ENCODE measurements at places on chromosomes 11 and 22.

DNA sequence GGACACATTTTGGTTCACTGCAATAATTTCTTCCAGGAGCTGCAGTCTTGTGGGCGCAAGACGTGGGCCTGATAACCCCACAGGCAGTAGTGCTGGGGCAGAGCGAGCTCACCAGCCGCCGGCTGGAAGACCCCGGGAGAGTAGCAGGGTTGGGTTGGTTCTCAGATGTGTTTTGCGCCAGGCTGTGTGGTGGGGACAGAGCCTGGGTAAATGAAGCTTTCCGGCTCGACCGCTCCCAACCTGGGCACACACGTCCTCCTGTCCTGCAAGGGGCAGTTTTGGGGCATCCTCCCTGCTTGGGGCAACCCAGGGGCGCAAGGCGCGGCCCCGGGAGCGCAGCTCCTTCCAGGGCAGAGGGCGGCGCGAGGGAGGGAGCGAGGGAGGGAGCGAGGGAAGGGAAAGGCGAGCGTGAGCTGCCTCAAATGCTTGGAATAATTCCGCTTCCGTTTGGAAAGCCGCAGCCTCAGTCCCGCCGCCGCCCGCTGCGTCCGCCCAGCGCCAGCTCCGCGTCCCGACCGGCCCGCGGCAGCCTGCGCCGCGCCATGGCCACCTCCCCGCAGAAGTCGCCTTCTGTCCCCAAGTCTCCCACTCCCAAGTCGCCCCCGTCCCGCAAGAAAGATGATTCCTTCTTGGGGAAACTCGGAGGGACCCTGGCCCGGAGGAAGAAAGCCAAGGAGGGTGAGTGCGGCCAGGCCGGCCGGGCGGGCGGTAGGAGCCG, at the start of gene PARVA:
TSS of gene PARVA (plus strand) at position 466 of the 718 bp plus-strand sequence. CDS start at position 543, 77 bp downstream.
- no peak for DNase-seq

DNA sequence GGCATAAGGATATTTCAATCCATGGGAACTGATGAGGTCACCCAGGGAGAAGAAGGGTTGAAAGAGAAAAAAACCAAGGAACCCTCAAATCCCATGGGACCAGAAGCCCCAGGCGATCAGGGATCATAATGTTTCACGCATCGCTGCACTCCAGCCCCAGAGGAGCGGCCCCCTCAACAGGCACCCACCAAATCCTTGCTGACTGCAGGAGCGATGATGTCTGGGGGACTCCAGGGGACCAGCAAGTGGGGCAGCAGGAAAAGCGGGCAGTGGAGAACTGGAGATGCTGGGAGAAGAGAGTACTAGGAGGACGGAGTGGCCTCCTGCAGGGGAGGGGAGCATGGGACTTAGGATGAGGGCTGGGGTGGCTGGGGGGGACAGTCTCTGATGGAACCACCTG, 47.7 kb upstream of the LINC01488 start:
- DNase-seq = no peak

DNA sequence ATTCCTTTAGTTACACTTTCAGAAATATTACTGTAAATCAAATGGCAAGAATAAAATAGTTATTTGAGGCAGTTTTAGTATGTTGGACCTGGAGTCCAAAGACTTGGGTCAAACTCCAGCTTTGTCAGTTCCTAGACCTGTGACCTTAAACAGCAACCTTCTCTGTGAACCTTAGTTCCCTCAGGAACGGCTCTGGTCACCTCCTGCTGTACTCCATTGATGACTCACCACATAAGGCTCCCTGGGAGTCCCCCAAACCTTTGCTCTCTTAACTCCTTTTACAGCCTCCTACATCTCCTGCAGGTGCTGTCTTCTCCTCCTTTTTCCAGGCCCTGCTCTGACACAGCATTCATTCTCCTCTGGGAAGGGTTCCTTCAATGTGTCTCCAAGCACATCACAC, 29.1 kb downstream of the LIMK2 start:
- no peak for DNase-seq

GRCh38 chr11:124198897-124199296, 15.8 kb downstream of the OR10D3 start:
- no peak for DNase-seq

DNA sequence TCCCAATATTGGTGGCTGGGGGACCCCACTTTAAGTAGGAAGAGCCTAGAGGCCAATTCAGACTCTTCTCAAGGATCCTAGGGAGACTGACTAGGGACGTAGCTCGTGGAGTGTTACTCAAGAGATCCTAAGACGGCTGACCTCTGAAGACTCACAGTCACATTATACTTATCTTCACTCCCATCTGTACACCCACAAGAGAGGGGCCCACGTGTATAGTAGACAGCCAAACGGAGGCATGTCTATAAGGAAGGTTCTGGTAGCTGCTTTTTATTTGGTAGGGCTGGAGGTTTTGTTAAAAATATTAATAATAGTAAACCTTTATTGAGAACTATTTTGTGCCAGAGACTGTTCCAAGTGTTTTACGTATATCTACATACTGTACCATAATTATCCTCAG, 22.9 kb upstream of the APOA1 start:
- no peak for DNase-seq

- DNase-seq = no peak
Observed at GRCh38 chr11:117058761-117059261, 39.4 kb downstream of the SIK3 start.

DNA sequence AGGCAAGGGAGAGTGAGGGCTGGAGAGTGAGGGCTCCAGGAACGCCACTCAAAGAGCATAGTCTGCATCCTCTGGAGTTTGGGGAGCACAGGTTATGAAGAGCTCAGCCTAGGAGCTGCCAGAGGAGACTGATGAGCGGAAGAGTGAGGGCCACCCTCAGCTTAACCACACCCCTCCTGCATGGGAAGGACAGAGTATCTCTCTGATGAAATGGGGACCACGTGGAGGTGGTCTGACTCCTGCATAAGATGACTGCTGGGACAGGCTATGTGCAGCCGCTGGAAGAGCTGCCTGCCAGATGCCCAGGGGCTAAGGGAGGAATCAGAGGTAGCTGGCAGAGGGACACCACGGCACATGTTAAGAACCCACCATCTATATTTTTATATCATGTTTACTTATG, 162.9 kb upstream of the POU2AF2 start:
- DNase-seq = no peak

GRCh38 chr11:96648991-96649390, 259.2 kb downstream of the JRKL start:
- DNase-seq = no peak

DNA sequence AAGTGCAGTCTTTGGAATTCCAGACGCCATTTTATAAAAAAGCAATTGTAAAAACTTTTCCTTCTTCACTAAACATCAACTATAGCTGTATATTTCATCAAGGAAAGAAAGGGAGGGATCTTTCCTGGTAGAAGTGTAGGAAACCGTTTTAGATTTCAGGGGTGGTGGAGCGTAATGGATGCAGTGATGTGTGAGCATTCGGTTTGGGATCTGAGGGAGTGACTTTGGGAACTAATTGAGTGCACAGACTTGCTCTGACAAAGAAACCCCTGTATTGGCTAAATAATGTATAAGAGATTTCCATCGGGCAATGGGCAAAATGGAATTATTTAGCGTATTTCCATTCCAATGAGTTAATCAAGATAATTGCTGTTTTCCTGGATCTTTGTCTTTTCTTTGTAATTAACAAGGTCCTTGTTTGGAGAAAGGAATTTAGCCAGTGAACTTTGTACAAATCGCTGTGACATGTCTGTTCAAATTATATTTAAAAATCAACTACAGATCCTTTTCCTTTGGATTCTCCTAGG, 125.0 kb upstream of the NARS2 start:
- no peak for DNase-seq

GRCh38 chr22:44085743-44086270, 61.7 kb downstream of the PARVB start:
- no peak for DNase-seq

- DNase-seq = no peak
Observed at GRCh38 chr22:47394504-47395440, 632.3 kb downstream of the TBC1D22A start.

- DNase-seq = peak; percentile 76
Observed at GRCh38 chr22:36277482-36278291, 24.8 kb downstream of the APOL1 start.

GRCh38 chr11:78276311-78276710, 87.6 kb downstream of the USP35 start:
- DNase-seq = no peak

DNA sequence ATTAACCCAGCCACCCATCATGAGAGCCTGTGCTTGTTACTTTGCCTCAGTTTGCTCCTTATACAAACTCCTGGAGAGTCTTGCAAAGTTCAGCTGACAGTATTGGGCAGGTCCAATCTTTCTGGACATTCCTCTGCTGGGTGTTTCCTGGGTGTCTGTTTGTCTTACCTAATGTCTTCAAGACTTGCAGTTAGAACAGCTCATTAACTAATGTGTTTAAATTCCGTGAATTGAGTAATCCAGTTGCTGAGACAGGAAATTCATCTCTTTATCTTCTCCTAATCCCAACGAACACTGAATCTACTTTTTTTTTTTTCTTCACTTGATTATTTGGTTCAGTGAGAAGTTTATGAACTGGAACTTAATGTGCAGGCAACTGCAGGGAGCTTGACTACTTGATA, 20.6 kb downstream of the BCO2 start:
- DNase-seq = no peak

DNA sequence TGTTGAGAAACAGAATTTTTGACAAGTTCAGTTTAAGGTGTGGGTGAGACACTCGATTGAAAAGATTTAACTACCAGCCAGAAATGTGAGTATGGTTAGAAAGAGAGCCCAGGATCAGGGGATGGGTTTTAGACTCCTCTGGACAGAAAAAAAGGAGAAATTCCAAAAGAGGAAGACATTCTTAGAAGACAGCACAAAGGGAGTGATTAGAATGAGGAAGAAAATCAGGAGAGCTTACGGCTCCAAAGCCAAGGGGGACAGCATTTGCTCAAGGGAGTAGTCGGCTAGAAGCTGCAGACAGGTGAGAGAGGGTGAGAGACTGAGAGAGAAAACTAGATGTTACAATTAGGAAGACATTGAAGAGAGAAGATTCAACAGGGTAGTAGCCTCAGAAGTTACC, 166.1 kb downstream of the ADAMTS15 start:
- no peak for DNase-seq

- no peak for DNase-seq
Observed at GRCh38 chr11:35917676-35918075, 26.2 kb upstream of the LDLRAD3 start.
